ENCODE measurements at places on chromosomes 2 and 18.

- DNase-seq = no peak
Observed at GRCh38 chr2:225536036-225536435, 136.5 kb downstream of the NYAP2 start.

DNA sequence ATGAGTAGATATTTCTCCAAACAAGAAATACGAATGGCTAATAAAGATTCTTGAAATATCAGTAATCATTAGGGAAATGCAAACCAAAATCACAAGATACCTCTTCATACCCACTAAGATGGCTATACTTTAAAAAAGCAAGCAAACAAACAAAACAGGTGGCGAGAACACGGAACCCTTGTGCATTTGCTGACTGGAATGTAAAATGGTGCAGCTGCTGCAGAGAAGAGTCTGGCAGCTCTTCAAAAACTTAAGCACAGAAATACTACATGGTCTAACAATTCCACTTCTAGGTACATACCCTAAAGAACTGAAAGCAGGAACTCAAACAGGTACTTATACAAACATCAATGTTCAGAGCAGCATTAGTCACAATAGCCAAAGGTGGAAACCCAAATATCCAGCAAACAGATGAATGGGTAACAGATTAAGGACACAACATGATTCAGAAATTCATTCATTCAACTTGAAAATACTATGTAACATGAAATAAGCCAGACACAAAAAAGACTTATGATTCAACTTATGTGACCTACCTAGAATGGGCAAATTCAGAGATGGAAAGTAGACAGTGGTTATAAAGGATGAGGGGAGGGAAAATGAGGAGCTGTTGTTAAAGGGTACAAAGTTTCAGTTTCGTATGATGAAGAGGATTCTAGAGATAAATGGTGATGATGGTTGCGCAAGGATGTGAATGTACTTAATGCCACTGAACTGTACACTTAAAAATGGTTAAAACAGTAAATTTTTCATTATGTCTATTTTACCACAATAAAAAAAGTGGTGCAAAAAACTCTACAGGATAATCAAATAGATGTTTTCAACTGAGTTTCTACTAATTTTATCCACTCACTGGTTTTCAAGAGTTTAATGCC lies 26.9 kb upstream of the GPR75 start:
- no peak for DNase-seq

DNA sequence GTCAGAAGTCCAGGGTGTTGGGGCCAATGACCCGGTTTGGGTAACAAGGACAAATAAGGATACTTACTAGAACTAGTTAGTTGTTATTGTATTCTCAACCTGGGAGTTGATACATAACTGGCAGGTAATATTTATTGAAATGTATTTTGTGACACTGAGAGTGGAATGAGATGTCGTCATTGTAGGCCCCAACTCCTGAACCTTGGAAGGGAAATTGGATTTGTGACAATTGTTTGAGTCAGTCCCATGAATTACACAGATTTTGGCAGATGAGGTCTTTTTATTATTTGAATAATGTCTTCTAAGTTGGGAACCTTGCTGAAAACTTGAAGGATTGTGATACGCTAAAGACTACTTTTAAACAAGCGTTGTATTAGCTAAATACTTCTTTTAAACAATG lies 5.1 kb downstream of the TIMM21 start:
- no peak for DNase-seq

- no peak for DNase-seq
Observed at GRCh38 chr18:73283788-73284187, 416.0 kb upstream of the NETO1 start.

DNA sequence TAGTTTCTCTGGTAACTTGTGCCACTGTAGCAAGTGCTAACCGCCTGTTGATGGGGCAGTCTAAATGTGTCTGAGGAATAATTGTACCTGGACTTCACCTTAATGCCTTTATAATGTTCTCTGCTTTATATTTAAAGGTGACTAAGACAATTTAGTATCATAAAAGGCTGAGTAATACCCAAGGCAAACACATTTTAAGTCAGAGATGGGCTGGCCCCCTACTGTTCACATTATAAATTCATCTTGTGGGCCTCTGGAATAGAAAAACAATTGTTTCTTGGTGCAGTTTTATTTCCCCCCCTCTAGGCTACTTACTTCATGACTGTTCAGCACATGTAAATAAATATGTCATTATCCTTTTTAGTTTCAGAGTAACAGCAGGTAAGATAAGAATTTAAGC lies 559.3 kb upstream of the PIK3C3 start:
- DNase-seq = no peak

- no peak for DNase-seq
Observed at GRCh38 chr18:58859907-58860306, 4.8 kb upstream of the ZNF532 start.

GRCh38 chr2:126765395-126765794 lies 109.4 kb downstream of the GYPC start:
- DNase-seq = no peak

DNA sequence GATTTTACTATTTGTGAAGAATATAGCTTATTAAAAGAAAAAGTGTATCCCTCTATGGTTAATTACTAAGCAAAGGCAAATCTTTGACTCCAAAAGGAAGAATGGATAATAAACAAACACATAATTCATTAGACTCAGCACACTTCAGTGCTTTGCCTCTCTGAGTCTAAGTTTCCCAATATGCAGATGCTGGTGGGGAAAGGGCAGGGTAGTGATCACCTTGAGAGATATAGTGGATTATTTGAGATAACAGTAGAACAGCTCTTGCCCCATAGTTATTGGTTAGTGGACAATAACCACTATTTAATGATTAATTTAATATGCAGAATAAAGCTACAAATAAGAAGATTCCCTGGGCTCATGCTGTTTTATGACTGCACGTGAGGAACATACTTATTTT lies 98.2 kb upstream of the SLC8A1 start:
- no peak for DNase-seq

DNA sequence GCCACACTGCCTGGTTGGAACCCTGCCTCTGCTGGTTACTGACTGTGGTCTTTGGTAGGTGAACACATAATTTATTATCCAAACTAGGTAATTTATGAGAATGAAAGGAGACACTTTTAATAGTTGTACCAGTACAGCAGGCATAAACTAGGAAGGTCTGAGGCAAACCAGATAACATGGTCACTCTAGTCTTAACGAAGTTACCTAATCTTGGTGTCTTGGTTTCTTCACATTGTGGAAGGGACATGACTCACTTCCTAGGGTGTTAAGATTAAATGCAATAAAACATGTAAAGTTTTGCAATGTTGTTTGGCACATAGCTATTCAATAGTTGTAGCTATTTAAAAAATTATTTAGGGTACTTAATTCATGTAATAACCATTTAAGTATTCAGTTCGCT lies 23.3 kb downstream of the SPTBN1 start:
- no peak for DNase-seq

- DNase-seq = no peak
Observed at GRCh38 chr2:172105471-172106107, 2.9 kb upstream of the DLX2 start.

DNA sequence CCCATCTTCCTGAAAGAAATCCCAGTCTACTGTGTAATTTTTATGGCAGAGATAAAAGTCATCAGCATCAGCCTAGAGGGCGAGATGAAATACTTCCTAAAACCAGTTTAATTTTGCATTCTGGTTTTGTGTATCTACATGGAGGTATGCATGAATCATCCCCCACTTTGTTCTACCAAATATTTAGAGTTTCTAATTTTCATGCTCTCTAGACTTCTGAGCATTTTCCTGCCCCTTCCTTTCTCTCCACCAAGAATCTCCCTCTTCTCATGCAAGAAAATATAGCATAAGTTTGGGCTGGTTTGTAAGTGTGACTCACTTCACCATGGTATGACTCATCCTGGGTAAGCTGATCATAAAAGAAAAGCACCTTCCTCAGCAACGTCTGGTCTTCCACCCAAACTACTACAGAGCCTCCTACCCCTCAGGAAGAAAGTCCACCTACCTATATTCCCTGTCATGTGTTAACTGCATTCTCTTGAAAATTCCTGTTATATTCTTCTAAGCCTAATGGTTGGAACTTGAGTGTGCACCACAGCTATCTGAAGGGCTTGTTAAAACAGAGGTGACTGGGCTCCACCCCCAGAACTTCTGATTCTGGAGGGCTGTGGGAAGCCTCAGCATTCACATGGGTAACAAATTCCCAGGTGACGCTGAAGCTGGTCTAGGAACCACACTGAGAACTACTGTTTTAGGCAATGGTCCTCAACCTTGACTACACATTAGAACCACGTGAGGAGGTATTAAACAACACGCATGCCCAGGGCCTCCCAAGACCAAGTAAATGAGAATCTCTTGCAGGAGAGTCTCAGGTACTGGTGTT lies 37.4 kb upstream of the RAPGEF4 start:
- DNase-seq = no peak
